ENCODE measurements at places on chromosomes 7 and 10.

DNA sequence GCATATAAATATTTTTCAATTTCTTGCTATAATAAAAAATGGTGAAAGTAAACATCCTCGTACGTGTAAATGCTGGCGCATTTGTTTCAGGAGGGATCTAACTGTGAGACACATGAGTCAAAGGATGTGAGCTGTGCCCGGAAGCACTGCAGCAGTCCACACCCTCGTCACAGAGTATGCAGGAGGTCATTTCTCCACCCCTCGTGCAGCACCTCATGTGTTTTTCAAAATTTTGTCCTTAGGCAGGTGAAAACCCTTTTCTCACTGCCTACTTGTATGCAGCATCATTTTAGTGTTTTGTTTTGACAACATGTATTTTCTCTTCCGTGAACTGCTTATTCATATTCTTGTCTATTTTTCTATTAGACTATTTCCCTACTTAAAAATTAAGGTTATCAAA lies 162.7 kb downstream of the AVL9 start:
- DNase-seq: no peak

DNA sequence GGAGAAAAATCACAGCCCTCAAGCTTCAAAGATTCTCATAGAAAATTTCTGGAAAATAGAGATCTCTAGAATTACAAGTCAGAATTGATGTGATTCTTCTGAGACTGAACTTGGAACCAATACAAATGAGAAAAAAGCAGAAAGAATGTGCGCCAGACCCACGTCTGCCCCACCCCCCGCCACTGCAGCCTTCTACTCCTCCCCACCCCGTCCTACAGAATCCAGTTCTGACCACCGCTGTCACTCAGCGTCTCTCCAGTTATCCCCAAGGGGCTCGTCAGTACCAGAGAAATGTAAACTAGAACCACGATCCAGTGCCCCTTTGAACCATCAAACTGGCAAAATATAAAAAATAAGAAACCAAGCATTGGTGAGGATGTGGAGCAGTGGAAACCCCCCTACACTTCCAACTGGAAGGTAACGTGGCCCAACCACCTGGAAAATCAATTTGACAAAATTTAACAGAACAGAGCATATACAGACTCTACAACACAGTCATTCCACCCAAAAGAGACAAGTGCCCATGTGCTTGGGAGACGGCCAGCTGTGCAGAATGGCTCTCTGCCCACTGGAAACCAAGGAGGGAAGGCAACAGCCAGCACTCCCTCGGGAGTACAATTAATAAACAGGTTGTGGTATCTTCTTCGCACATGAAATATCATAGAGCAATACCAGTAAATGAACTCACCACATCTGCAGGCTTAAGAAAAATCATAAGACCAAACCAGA lies 397.9 kb downstream of the TNS3 start:
- DNase-seq: no peak

- DNase-seq: no peak
These were observed 18.4 kb upstream of the FLNC start for GRCh38 chr7:128811631-128812430.

DNA sequence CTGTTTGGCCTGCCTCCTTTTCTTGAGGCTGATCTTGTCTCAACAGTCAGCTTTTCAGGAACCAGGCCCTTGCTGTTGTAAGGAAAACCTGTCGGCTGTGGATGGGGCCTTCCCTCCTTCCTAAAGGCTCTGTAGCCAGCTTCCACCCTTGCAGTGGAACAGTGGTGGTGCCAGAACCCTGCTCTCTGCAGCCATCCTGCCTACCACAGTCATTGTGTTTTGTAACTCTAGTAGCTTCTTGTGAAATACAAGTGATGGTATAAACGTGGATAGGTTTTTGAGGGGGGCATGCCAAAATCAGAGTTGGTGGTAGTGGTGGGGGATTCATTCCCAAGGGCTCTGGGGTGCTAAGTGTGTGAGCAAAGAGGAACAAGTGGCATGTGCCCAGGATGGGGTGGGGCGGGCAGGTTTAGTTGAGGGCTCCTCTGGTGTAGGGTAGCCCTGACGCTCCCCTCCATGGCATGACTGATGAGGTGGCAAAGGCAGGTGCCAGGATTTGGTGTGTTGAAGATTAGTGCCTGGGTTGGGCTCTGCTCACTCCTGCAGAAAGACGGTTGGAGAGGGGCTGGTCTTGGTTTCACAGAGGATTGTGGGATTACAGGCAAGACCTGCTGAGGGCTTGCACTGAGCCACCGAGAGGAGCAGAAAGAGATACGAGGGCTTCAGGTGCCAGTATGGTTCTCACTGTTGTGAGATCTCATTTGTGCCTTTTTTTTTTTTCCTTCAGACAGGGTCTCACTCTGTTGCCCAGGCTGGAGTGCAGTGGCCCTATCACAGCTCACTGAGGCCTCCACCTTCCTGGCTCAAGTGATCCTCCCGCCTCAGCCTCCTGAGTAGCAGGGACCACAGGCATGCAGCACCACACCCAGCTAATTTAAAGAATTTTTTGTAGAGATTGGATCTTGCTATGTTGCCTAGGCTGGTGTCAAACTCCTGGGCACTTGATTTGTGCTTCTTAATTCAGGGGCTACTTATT lies 7.4 kb downstream of the TSPAN14 start:
- DNase-seq: no peak

GRCh38 chr7:142391191-142391992 lies 133.5 kb upstream of the PRSS58 start:
- DNase-seq: no peak

- no peak for DNase-seq
These were observed 36.0 kb downstream of the PRTFDC1 start for GRCh38 chr10:24916365-24916764.

DNA sequence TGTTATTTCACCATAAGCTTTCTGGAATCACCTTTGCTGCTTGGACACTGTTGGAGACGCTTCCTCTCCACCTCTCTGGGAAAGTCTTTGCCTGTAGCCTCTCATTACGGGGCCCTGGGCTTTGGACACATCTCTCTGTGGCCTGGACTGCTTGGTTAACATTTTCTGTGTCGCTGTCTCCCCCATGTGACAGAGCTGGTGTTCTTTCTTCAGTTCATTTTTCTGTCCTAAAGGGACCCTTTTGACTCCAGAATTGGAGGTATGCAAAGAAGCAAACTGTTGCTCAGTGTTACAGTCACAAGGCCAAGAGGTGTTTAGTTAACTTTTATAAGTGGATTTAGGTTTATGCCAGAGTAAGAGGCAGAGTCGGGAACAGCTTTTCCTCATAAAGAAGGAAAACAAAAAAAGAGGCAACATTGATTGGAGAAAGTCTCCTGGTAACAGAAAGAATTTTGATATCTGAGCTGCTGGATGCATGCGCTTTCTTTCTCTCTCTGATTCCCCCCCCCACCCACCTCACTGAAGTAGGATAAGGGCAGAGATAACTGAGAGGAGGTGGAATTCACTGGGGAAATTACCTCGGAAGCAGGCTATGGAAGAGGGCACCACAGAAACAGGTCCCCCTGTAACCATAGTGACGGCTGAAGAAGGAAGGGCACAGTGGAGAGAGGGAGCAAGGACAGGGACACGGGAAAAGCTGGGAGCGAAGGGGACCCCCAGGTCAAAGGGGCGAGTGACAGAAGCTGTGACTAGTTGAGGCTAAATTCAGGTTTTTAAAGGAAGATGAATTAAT lies 57.8 kb downstream of the LGI1 start:
- DNase-seq: no peak

GRCh38 chr7:80659120-80660055 lies 20.9 kb downstream of the CD36 start:
- no peak for DNase-seq

- DNase-seq: no peak
These were observed 28.0 kb downstream of the IPMK start for GRCh38 chr10:58239561-58240169.

GRCh38 chr10:62166331-62167131 lies 102.1 kb downstream of the RTKN2 start:
- DNase-seq: no peak

- DNase-seq: no peak
These were observed 92.1 kb upstream of the STRIP2 start for GRCh38 chr7:129341816-129342806.

- DNase-seq: no peak
These were observed 411.0 kb upstream of the FOXK1 start for GRCh38 chr7:4270941-4271715.

GRCh38 chr7:149458235-149458634 lies 2.6 kb downstream of the ZNF777 start:
- no peak for DNase-seq

GRCh38 chr7:101159696-101160674 lies 5.4 kb downstream of the VGF start:
- no peak for DNase-seq

DNA sequence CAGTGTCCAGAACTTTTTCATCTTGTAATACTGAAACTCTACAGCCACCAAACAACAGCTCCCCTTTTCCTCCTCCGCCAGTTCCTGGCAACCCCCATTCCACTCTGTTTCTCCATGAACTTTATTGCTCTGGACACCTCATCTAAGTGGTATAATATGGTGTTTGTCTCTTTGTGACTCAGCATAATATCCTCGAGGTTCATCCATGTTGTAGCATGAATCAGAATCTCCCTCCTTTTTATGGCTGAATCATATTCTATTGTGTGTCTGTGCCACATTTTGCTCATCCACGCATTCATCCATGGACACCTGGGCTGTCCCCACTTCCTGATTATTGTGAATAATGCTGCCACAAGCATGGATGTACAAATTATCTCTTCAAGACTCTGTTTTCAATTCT lies 124.4 kb upstream of the FGFR2 start:
- DNase-seq: no peak

DNA sequence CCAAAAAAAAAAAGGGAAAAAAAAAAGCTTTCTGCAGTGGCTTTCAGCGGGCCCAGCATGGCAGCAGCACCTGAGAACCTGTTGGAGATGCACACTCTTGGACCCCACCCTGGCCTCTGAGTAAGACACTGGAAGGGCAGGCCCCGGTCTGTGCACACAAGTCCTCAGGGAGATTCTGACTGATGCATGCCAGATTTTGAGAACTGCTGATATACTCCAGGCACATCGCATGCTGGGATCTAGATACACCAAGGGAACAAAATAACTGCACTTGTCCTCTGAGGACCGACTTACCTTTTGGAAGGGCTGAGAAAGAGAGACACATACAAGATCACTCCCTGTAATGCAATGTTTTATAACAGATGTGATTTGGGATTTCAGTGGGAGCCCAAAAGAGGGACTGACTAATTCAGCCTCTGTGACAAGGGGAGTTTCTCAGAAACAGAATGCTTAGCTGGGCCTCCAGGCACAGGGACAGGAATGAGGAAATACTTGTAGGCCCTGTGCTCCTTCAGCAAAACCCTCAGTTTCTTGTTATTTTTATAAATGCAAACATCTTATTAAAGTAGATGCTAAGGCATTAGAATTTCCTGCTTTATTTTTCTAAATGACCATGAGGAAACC lies 8.2 kb downstream of the EGFR start:
- no peak for DNase-seq

- DNase-seq: no peak
These were observed 10.1 kb upstream of the TMEM26 start for GRCh38 chr10:61463035-61463909.

- DNase-seq: no peak
These were observed 95.4 kb downstream of the CCDC3 start for GRCh38 chr10:12906051-12906541.

- DNase-seq: no peak
These were observed 1169.0 kb downstream of the REEP3 start for GRCh38 chr10:64690194-64690593.

DNA sequence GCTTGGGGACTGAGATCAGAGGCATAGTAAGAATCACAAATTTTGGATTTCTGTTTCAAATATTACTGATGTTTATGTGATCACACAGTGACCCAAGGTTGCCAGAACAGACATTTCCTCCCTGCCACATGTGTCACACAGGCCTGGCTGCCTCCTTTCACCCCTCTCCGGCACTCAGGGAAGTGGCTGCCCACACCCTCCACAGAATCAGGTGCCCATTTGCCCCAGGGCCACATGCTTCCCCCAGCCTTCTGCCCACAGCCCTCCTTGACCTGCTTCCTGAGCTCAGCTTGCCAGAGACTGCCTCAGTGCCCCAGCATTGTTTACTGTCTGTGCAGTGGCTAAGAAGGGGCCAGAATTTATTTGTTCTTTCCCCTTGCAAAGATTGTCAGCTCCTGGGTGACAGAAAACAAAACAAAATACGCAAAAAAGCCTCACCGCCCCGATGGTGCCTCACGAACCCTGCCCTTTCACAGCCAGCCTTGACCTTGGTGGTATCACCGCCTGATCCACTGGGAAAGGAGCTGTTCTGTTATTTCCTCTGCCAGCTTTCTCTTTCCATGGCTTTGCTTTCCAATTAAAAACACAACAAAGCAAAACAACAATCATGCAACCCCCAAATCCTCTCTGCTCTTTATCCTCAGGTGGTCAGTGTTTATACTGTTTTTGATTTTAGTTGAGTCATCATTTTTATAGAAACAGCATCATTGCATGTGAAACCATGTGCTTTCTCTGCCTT lies 52.8 kb downstream of the CHN2 start:
- no peak for DNase-seq

- no peak for DNase-seq
These were observed 9.9 kb downstream of the LIPA start for GRCh38 chr10:89241486-89242344.

- DNase-seq: no peak
These were observed 779.3 kb downstream of the INHBA start for GRCh38 chr7:40923626-40924025.

DNA sequence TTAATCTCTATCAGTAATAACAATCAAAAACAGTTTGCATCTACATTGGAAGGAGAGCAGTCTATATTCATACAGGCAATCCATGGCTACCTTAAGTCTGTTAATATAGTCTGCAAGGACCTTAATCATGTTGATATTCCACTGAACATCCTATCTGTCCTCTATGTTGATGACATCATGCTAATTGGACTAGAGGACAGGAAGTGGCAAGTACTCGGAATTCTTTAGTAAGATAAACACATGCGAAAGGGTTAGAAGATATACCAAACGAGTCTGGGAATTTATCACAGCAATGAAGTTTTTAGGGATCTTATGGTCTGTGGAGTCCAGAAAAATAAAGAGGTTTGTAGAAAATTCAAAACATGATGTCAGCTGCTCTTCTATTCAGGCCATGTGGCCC lies 11.3 kb upstream of the SAMD9L start:
- no peak for DNase-seq

GRCh38 chr7:8386926-8387550 lies 46.4 kb upstream of the NXPH1 start:
- no peak for DNase-seq

DNA sequence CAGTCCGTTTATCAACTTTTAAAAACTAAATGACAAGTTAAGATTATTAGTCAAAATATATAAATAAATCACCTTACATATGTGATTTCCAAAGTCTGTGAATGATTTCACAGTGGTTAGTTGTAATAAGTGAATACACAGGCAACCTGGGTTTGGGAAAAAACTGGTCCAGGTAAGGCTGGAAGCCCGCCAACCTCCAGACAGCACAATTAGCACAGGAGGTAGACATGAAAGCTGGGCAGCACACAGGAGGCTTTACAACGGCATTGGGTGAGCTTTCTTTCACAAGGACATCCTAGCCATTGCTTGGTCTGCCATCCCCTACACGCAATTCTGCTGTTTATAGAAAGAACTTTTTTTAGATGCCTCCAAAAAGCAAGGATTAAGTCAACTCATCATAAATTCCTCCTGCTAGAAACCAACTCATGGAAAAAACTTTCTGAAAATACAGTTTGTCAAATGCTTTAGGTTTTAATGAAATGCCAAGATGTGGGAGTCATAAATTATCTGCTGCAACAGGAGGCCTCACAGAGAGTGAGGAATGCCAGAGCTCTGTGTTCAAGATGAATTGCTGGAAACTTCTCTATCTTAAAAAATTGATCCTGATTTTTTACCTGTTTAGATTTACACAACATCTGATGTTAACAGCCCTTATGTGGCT lies 346.8 kb upstream of the NFE2L3 start:
- no peak for DNase-seq
